ENCODE measurements at places on chromosomes 2 and 18.

GRCh38 chr2:233416706-233417105, 62.4 kb downstream of the DGKD start:
- no peak for DNase-seq

DNA sequence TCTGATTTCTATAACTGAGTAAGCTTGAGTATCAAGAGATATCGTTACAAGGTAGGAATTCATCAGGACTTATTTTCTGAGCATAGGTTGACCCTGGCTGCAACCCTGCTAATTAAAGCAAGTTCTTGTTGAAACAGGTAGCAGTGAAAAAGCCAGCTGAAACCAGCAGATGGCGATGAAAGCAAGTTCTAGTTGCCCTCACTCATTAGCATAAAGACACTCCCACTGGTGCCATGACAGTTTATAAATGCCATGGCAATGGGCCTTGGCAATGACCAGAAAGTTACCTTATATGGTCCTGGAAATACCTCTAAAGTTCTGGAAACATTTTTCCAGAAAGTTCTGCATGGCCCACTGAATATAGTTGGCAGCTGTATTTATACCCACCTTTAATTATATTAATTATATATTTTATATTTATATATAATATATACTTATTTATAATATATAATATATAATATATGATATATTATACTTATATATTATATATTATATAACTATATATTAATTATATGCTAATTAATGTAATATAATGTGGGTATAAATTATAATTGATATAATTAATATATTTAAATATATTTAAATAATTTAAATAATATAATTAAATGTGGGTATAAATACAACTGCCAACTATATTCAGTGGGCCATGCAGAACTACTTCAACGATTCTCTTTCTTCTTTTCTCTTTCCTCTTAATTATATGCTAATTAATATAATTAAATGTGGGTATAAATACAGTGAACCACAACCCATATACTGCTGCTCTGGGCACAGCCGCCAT, 188.0 kb downstream of the CDH7 start:
- DNase-seq, result no peak

- no peak for DNase-seq
These were observed 6.5 kb downstream of the DGUOK start for GRCh38 chr2:73933194-73933593.

- no peak for DNase-seq
These were observed 20.8 kb upstream of the ADAM23 start for GRCh38 chr2:206422493-206422892.

GRCh38 chr2:166996465-166996864, 108.2 kb downstream of the XIRP2 start:
- no peak for DNase-seq

GRCh38 chr18:25189391-25190185, 162.4 kb downstream of the ZNF521 start:
- DNase-seq, result no peak

GRCh38 chr2:108535357-108535631, 1.0 kb downstream of the LIMS1 start:
- no peak for DNase-seq

GRCh38 chr2:237697586-237698357, 70.4 kb downstream of the LRRFIP1 start:
- no peak for DNase-seq

GRCh38 chr2:61702088-61702467, 151.8 kb downstream of the FAM161A start:
- no peak for DNase-seq

DNA sequence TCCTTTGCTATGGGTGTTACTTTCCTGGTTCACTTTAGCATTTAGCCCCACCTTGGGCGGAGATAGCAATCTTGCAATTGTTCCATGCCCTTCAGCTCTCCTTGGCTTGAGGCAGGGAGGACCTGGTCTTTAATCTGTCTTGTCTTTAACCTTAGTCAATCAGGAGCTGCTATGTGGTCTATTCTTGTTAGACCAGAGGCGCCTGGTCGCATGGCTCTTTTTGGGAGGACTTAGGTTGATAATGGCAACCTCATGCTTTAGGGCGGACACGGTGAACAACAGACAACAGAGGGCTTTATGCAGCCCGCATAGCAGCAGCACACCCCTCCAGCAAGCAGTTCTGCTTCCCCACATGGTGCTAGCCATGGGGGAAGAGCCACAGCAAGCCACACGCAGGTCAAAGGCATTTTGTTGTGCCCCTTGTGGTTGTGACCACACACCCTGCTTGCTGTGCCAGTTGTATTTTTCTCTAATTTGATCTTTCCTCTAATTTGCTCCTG, 17.7 kb upstream of the ZDBF2 start:
- no peak for DNase-seq

DNA sequence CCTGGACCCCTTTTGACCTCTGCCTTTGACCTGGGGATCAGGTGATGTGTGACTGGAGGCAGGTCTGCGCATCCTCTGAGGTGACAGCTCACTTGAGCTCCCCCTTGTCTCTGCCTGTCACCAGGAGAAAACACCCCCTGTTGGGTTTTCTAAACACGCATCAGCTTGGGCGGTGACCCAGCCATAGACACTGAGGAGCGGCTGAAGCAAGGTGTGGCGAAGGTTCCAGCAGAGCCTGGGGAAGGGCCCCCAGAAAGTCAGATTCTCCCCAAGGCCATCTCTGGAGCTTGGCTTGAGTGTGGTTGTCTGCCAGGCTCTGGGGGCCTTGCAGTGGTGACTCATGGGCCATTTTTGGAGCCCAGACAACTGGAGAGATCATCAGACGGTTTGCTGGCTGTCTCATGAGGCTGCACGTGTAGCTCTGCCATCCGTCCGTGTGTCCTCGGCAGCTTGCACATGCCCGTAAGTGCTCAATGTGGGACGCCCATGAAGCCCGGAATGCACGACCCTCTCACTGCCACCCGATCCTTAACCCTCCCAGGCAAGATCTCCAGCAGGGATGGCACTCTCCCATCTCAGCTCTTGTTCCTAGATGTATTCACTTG, 29.4 kb downstream of the SIX3 start:
- no peak for DNase-seq

GRCh38 chr18:7562491-7562890, 4.6 kb upstream of the PTPRM start:
- no peak for DNase-seq

DNA sequence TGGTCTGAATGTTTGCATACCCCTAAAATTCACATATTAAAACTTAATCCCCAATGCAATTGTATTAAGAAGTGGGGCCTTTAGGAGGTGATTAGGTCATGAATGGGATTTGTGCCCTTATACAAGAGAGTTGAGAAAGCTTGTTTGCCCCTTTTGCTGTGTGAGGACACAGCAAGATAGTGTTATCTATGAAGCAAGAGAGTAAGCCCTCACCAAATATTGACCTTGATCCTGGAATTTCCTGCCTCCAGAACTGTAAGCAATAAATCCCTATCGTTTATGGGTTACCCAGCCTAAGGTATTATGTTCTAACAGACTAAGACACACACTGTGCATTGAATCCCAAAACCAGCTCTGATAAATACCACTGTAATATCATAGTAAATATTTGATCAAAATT, 32.2 kb downstream of the NR4A2 start:
- DNase-seq, result no peak

DNA sequence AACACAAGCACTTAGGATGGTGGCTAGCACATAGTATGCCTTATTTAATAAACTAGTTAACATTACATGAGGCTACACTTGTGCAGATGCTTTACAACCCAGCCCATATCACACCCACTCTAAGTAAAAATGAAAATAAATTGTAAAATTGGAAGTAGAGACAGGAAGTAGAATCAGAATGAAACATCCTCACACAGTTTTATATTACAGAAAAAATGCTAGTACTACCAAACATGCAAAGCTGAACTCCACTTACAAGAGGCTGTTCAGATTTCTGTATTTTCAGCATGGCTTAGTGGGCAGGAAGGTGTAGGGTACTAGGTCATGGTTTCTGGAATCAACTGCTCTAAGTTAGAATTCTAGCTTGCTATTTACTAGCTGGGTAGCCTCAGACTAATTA, 18.2 kb upstream of the CRIM1 start:
- no peak for DNase-seq

DNA sequence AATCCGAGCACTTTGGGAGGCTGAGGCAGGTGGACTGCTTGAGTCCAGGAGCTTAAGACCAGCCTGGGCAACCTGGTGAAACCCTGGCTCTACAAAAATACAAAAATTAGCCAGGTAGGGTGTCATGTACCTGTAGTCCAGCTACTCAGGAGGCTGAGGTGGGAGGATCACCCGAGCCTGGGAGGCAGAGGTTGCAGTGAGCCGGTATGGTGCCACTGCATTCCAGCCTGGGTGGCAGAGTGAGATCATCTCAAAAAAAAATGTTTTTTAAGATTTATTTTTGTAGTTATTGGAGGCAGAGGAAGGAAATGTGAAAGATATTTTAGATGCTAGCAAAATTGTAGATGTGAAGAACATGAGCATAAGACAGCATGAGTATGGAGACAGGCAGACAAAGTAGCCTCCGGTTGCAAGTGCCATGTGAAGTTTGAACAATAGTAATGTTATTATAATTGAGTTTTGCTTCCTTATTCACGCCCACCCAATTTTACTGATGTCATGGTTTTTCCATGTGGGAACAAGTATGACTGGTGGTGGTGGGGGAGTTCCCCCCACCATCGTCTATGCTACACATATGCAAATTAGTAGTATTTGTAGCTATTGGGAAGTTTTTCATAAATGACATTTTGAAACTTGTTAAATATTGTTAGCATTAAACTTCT, 18.0 kb downstream of the REL start:
- no peak for DNase-seq

- DNase-seq, result no peak
These were observed 9.7 kb upstream of the ATP6V1B1 start for GRCh38 chr2:70926042-70926441.

DNA sequence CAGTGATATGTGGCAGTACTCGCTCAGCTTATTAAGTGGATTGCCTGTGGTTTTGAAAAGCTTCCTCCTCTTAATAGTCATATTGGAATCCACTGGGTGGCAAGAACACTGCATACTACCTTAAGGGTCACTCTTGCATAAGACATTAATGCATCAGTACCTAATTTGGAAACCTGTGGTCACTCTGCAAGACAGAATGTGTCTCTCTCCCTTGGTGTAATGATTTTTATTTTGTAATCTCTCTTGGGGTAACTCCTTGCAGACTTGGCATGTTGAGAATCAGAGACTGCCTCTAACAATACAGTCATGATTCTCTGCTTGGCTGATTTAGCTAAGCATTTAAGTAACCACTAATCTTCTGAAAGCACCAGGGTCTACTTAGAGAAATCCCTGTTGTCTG, 33.0 kb upstream of the IER3IP1 start:
- no peak for DNase-seq

DNA sequence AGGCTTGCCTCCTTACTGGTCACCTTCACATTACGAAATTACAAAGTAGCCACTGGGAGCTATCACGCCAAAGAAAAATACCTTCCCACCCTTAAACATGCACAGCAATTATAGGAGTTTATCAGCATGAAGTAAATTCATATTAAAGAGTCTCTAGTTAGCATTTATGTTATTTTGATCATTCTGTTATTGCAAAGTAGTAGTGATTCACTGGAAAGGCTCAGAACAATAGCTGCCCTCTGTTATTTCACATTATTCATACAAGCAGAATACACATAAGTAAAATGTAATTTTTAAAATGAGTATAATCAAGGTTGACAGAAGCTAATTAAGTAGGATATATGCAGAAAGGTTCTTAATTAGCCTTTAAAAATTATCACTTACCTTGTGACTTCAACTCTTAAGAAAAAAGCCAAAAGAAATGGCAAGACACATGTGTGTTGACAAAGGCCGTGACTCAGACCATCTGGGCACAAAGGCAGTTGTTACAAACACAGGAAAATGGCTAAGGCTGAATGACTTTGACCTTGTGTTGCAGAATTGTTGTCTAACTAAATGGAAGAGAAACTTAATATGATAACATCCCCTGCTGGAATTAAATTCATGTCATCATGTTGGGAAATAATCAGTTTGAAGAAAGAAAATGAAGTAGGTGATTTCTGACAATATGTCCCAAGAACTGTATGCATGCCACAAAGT, 108.3 kb downstream of the ARL6IP6 start:
- DNase-seq, result no peak

GRCh38 chr2:237964578-237965404, 2.0 kb upstream of the UBE2F start:
- no peak for DNase-seq

DNA sequence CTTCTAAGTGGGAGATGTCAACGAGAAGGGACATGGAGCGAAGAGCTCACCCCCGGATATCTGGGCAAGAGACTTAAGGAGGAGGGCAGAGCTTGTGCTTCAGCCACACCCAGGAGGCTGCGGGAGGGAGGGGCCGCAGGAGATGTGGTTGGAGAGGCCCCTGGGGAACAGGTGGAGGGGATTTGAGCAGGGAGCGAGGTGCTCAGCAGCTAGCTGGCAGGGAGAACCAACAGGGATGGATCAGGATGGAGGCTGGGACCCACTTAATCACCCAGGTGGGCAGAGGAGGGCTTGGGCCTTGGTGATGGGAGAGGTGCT, 78.3 kb downstream of the MBP start:
- DNase-seq, result no peak

DNA sequence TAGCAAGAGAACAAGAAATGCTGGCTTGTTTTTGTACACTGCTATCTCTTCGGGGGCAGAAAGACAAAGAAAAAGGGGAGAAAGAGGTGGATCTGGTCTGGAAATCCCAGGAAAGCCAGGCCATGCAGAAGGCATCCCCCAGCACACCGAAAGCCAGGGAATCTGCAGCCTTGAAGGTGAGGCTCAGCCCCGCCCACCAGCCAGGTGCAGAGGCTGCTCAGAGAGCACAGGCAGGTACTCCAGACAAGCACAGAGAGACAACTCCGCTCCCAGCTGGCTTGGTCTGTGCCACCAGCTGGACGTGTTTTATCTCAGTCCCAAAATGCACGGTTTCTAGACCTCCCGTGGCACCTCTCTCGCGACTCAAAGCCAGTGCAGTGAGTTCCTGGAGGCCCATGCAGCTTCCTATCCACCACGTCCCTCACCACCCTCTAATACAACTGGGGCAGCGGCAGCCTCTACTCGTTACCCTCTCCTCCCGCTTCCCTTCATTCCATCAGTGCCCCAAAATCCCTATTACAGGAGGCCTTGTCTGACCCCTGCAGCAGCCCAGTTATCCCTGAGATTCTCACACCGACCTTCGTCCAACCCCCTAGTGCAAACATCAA, 62.8 kb downstream of the HDAC4 start:
- DNase-seq, result no peak

DNA sequence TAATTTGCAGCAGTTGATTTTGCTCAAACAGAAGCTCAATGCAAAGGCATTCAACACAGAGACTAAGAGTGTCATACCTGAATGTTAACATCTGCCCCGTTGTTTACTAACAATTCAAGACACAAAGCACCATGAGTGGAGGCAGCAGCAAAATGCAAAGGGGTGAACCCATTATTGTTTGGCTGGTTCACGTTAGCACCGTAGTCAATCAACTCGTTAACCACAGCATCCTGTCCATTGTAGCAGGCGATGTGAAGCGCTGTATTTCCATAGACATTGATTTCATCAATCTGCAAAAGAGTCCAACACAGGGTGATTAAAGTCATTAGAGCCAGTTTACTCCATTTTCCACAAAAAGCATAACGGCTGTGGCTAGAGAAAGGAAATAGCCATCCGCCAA, 189.3 kb downstream of the ANKRD44 start:
- no peak for DNase-seq

GRCh38 chr18:75473316-75473715, 45.8 kb upstream of the SMIM21 start:
- no peak for DNase-seq

Data from AG08396 (cell line).